ENCODE measurements at places on chromosomes 13 and 19. TPM values are rescaled to one million over a fixed set of nuclear protein-coding genes. Genes with fewer than 3 reads are reported as not detected.

PROZ gene
- 0.05 TPM for polyA plus RNA-seq

PSG5 gene
- not detected for polyA plus RNA-seq

STARD13 gene
- 0.82 TPM for polyA plus RNA-seq

ZNF541 gene
- polyA plus RNA-seq = 0.05 TPM

DNA sequence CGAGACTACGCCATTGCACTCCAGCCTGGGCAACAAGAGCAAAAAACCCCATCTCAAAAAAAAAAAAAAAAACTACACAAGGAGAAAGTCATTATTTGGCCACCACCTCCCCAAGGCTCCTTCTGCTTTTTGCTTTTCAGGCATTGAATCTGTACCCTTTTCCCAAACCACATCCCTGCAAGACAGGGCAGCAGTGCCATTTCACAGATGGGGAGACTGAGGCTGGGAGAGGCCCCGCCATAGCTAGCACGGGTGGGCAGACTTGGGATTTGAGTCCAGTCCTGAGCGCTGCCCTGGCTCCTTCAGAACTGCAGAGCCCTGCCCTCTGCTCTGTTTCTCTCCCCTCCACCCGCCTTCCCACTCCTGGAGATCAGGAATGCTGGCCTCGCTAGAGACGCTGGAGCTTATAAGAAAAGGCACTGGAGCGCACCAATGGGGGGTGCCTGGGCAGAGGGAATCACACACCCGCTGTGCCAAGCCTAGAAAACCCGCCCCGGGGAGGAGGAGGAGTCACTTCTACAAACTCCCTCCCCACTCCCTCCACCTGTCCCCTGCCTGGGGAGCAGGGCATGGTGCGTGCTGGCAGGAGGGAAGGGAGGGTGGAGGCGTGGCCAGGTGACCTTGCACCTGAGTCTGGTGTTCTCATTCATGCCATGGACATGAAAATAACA is 17.6 kb downstream of the TJP3 start:
- DNase-seq = peak; percentile 77

DNA sequence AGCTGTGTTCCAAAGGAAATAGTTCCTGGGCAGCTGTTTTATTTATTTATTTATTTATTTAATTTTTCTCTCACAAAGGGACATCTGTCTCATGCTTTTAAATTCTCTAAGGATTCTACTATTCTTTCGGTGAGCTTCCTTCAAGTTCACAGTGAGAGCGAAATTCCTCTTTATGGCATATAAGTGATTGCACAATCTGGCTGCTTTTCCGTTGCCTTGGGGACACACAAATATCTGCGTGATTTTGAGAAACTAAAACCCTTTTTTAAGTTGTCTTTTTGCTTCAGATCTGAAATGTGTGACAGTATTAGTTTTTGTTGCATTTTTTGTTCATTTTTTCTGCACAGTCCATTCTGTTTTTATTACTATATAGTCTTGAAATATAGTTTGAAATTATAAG is 19.2 kb downstream of the ZNF486 start:
- DNase-seq = no peak

Data from H1 (cell line).